CD14-positive monocyte (primary cell): ENCODE measurements at places on chromosomes 1 and 21.
A peak's percentile ranks its signal among the peaks of the same experiment; 100 is the strongest.

- no peak for DNase-seq
These were observed 57.0 kb downstream of the SLC22A15 start for GRCh38 chr1:116033322-116033721.

DNA sequence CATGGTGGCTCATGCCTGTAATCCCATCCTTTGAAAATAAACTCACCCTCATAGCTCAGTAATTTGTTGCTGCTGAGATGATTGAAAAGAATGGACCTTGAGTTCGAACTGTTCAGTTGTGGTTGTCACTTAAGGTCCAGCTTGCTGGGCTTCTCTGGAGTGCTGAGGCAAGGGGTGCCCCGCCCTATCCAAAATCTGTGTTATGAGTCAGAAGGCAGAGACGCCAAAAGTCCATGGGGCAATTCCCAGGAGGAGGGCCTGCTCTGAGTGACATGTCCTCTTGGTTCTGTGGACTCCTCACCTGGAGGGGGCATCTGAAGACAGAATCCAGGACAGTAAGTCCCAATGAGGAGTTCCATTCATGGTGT, 64.8 kb downstream of the MYOM3 start:
- no peak for DNase-seq

GRCh38 chr1:8813991-8814390, 3.4 kb downstream of the RERE start:
- no peak for DNase-seq

DNA sequence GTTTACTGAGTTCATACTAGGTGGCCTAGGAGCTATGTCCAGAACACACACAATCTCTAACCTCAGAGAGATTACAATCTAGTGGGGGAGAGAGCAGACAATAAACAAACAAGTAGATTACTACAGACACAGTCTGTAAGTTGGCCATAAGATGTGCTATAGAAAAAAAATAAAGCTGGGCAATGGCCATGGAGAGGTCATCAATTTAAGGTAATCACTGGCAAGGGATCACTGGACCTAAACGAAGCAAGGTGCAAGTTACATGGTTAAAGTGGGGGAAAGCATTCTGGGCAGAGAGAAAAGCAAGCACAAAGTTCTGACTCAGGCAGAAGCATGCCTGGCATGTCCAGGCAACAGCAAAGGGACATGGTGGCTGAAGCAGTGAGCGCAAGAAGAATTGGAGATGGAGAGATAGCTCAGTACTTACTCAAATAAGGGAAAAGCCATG, 147.0 kb downstream of the RERE start:
- no peak for DNase-seq

- no peak for DNase-seq
These were observed 15.8 kb downstream of the MYOM3 start for GRCh38 chr1:24096009-24096738.

- no peak for DNase-seq
These were observed 626.9 kb upstream of the ADGRL4 start for GRCh38 chr1:79633456-79633855.

DNA sequence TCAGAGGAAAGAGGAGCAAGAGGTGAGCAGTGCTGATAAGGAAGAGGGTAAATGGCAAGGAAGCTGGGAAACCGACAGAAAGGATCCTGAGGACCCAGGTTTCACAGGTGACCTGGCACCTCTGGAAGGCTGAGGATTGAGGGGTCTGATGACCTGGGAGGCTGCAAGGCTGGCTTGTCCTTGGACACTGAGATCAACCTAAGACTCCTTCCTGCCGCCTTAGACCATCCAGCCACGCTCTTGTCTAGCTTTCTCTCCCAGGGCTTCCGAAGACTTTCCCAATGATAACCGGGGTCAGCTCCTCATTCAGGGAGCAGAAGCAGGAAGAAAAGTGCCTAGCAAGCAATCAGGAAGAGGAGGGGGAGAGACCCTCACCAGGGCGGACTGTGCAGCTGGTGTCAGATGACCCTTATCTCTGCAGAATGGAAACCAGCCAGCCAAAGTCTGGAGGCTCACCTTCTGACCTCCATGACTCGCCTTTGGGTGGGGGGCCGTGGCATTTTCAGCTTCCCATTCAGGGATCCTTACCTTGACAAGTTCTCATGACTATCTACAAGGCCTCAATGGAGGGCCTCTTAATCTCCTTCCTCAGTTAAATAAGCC, 77.7 kb downstream of the CAPZB start:
- DNase-seq: no peak

DNA sequence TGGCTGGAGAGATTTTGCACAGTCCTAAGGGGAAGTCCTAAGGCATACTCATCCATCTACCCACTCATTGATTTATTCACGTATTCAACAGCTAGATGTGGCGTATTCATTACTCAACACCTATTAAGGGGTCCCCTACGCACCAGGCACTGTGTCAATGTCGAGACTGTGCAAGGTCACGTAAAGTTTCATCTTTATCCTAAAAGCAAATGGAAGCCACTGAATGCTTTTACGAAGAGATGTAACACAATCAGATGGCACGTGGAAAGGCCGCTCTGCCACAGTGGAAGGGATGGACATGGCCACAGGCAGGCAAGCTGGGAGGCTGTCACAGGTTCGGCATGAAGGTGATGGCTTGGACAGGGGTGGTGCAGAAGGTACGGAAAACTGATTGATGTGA, 66.3 kb upstream of the ZBTB18 start:
- DNase-seq: no peak

GRCh38 chr1:200282497-200283122, 127.2 kb downstream of the ZNF281 start:
- no peak for DNase-seq

GRCh38 chr1:36918604-36919003, 115.7 kb downstream of the GRIK3 start:
- DNase-seq: no peak

DNA sequence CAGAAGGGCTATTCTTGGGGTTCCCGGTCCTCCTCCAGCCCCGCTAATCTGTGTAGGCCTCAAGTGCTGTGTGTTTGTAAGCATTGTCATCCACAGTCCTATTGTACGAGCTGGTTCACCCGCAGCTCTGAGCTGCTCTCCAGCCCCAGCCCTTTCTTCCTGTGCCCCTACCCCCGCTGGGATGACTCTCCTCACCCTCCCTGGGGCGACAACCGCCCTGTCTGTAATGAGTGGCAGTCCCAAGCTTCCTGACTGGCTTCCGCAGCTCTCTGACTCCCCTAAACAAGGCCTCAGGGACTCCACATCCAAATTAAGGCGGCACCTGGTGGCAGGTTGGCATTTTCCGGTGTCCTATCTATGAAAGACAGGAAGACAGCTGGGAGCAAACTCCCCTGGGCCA, 45.8 kb downstream of the TFF3 start:
- no peak for DNase-seq

DNA sequence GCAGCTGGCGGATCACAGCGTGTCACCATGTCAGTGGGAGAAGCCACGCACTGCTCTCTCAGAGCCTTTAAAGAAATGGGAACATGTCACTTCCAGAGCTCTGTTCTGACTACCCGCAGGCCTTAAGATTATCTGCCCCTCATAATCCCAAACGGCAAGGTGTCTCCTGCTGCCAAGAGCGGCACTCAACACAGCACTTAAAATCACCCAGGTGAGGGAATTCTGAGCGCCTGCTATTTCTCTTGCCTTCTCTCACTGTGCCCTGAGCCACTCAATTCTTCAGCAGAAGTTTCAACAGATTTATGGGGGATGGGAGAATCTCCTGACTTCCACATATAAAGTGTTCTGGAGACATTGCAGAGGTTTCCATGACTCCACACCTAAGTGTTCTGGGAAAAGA, 137.9 kb downstream of the LMO4 start:
- DNase-seq: no peak

DNA sequence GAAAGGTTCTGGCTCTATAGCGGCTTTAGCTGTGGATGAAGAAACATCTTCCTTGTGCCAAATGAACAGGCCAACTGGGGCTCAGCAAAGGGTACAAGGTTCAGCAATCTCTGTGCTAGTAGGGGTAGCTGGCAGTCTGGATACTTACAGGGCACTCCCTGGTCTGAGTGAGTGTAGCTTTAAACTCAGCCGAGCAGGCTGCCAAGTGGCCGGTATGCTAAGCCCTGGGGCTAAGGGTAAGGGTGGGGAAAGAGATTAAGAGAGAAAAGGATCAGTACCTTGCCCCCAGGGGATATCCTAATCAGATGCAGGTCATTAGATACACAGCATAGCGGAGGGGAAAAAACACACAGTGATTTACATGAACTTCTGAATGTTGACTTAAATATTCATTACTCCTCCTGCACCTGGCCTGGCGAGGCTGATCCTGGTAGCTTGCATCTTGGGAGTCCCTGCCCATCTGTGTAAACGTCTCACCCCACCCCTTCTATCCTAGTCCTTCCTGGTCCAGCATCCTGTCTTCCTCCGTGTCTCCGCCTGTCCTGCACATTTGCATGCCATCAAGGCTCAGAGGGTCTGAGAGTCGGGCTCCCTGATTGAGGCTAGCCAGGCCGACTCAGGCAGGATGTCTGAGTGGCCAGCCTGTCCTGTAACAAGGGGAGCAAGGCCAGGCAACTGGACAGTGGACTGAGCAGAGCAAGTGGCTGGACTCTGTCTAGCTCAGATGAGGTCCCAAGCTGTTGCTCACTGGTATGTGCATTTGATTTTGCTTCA, 39.5 kb upstream of the CNTN2 start:
- no peak for DNase-seq

- DNase-seq: no peak
These were observed 20.5 kb upstream of the FRRS1 start for GRCh38 chr1:99786751-99787501.

GRCh38 chr1:38235705-38236104, 189.1 kb upstream of the POU3F1 start:
- no peak for DNase-seq

DNA sequence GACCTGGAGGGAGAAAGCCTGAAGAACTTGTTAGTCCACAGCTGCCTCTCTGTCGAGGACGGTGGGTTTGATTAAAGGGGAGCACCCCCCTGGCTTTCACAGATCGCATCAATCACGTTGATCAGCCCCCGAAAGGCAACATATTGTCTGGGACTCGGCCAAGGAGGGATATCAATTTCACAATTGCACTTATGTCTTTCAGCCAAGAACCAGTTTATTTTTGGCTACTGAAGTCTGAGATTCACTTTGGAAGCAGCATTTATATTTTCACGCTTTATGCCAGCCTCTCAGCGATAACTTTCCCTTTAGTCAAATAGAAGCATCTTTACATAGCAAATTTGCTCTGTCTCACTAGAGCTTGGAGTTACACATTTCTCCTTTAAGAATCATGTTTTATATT, 253.2 kb upstream of the RRP15 start:
- no peak for DNase-seq

DNA sequence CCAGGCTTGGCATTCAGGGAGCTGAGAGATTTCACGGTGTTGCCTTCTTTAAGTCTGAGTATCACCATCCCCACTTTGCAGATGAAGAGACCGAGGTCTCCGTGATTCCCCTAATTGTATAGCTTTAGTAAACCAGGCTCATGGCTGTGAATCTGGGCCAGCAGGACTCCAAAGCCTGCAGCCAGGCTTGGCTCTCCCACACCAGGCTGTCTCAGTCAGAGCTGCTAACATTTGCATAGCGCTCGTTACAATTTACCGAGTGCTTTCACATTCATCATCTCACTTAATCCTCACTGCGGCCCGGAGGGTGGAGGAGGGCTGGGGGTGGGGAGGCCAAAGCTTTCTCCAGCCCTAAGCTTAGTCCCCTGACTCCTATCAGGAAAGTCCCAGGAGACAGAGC, 11.7 kb downstream of the C1orf94 start:
- DNase-seq: no peak

- DNase-seq: no peak
These were observed 61.9 kb downstream of the TCP10L start for GRCh38 chr21:32523463-32523862.

- DNase-seq: peak; percentile 99
These were observed 74.1 kb downstream of the CD46 start for GRCh38 chr1:207825719-207826556.

DNA sequence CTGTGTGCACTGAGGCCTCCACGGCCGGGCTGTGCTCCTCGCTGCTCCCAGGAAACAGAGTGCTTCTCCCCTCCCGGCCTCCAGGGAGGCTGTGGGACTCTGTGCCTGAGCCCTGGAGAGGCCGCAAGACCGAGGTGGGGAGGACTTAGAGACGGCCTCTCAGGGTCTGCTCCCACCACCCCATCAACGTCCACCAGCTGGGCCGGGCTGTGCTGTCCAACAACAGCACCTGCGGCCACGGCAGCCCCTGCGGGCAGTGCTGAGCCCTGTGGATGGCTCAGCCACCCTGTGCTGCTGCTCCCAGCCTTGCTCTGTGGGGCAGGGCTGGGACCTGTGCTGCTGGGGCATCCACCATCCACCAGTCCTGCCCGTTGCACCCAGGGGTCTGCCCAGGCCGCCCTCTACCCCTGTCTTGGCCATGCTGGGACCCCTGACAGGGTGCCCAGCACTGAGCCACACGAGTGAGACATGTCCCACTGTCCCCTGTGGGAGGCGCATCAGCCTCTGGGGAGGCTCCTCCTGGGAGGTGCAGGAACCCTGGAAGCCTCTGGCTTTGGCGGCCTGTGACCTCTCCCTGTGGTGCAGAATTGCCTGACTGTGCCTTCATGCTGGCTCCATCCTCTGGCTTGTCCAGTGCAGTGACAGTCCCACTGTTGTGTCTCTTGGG, 31.2 kb upstream of the LRRC3 start:
- DNase-seq: no peak
